ENCODE measurements at places on chromosomes 16 and 17.

GRCh38 chr16:85735225-85735635 is 15.7 kb downstream of the C16orf74 start:
- peak; percentile 7 for DNase-seq

DNA sequence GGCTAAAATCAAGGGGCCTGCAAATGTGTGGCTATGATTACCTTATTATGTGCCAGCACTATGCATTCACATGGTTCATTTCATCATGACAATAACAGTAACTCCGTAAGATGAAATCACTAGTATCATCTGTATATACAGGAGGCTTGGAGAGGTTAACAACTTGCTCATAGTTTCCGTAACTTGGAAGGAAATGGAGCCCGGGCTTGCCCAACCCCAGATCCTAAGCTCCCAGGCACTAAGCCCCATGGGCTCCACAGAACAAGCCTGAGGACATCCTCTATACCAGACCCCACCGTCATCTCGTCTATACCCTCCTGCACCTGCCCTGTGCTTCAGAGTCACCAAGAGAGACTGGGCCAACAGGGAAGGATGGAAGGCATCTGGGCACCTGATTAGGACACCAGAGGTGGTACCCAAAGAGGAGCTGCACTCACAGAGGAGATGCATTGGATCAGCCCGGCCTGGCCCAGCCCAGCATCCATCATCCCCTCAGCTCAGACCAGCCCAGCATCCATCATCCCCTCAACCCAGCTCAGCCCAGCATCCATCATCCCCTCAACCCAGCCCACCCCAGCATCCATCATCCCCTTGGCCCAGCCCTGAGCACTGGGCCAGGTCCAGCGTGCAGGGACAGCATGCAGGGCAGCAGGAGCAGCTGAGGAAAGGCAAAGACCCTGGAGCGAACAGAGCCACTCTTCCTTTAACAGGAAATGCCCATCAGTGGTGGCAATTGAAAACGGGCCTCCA is 28.5 kb downstream of the NSMCE1 start:
- no peak for DNase-seq

DNA sequence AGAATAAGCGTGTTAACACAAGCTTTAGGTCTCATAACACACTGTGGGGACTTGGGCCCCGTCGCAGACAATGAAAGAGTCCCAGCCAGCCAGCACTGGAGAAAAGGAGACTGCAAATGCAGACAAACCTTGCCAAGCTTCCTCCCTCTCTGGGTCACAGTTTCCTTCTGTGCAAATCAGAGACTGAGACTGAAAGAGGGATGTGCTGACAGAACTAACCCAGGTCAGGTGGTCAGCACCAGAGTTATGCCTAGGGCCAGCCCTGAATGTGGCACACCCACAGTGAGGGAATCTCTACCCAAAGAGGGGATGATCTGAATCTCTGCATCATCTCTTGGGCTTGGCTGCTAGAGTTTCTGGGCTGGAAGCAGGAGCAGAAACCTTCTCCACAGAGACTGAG is 282.3 kb upstream of the CCL2 start:
- no peak for DNase-seq

DNA sequence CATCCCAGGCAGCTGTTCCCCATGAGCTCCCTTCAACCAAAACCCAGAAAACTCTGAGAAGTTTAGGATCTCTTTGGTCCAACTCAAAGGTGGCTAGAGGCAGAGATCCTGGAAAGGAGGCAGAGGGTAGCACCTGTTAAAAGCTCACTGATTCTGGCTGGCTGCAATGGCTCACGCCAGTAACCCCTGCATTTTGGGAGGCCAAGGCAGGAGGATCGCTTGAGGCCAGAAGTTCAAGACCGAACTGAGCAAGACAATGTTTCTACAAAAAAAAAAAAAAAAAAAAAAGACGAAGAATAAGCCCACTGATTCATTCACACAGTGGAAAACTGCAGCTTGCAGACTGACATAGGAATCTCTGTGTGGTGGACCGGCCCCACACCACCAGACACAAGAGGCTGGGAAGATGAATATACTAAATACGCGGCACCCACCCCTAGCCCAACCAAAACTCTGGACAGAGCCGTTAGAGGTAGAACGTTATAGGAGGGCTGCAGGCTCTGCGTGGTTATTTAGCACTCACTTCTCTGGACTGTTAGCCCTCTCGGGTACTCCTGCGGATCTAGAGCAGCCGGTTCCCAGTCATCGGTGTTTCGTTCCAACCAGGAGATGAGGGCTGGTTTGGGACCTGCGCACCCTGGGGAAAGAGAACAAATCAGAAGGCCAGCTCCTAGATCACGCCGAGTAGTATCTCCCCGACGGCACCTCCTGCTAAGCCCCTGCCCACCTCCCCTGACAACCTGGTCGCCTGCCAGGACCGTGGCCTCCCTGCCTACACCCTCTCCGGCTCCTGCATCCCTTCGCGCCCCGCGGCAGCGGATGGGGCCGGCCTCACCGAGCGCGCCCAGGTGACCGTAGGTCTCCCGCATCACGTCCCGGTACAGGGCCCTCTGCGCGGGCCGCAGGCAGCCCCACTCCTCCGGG is 925 bp downstream of the ZNF689 start:
- no peak for DNase-seq

- no peak for DNase-seq
Measured at GRCh38 chr17:2011411-2012371, 13.4 kb downstream of the RTN4RL1 start.

DNA sequence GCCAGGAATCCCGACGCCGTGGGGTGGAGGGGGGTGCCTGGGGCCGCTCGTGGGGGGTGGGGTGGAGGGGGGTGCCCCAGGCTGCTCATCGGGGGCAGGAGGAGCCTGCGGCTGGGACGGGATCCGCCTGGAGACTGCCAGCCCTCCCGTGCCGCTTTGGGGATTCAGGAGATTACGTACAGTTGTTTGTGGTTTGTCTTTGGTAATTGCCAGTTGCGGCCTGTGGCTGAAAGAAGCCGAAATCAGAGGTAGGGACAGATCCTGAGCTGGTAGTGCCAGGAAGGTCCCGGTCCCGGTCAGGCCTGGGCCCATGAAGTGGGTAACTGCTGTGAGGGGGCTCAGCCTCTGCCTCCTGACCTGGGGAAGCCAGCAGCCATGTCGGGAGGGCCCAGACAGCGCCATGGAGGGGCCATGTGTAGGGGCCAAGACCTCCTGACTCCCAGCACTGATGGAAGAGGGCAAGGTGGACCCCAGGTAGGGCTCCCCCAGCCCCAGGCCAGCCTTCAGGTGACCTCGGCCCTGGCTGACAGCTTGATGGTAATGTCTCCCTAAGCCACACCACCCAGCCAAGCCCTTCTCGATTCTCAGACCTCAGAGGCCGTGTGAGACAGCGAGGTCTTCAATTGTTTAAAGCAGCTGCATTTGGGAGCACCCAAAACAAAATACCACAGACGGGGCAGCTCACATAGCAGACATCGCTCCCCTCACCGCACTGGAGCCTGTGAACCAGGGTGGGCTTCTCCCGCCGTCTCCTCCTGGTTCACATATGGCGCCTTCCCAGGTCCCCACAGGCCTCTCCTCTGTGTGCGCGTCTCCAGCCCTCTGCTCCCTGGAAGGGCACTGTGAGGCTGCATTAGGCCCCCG is 34.9 kb upstream of the SSTR5 start:
- no peak for DNase-seq

DNA sequence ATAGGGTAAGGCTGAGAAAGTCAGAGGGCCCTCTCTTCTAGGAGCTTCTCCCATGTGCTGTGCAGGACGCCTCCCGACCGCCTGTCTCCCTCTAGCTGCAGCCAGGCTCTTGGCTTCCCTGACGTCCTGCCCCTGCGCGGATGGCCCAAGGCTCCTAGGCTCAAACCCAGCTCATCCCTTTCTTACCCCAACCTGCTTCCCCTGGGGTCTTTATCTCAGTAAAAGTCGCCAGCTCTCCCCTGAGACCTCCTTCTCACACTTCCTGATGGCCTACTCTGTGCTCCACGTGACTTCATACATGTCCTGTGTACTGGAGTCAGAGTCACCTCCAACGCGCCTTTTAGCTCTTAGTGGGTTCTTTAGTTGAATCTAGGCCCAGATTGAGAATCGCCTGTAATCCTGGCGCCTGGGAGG is 1.1 kb upstream of the ZNF747 start:
- peak; percentile 41 for DNase-seq

- no peak for DNase-seq
Measured at GRCh38 chr17:28125526-28126378, 83.3 kb downstream of the NLK start.

DNA sequence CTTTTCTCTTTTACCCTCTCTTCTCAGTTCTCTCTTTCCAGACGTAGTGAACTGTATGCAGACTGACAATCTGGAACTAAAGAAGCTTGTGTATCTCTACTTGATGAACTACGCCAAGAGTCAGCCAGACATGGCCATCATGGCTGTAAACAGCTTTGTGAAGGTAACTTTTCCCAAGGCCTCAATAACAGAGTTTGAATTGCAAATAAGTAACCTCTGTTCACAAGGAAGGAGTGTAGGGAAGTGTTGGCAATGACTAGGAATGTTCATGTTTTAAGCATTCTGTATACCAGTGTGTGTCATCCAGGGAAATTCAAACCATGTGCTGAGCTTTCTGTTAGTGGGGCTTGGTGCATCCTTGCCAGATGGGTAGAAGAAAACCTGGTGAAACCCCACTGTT is 18.6 kb downstream of the AP2B1 start:
- no peak for DNase-seq

GRCh38 chr16:53893731-53894435 is 189.9 kb downstream of the FTO start:
- no peak for DNase-seq

GRCh38 chr17:31371511-31372097 is 19.9 kb upstream of the RAB11FIP4 start:
- DNase-seq, result no peak

- DNase-seq, result no peak
Measured at GRCh38 chr16:14356064-14356463, 274.0 kb downstream of the PARN start.

- DNase-seq, result no peak
Measured at GRCh38 chr17:65185062-65185461, 47.9 kb downstream of the RGS9 start.

GRCh38 chr16:27319257-27319965 is 5.6 kb downstream of the IL4R start:
- DNase-seq, result no peak

DNA sequence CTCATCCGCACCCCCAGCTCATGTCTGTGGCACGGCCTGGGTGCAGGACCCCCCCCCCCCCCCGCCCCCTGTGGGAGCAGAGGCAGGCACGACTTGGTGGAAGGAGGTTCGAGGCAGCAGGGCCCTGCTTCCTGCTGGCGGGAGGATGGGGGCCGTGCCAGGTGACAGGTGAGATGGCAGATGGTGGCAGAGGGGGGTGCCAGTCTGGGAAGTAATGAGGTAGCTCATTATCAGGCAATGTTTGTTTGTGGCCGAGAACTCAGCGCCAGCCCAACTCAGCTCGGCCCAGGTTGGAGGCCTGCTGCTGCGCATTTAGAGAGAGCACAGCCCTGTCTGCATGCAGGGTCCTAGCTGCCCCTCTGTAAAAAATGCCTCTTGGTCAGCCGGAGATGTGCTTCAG is 40.1 kb upstream of the JPH3 start:
- DNase-seq, result no peak

DNA sequence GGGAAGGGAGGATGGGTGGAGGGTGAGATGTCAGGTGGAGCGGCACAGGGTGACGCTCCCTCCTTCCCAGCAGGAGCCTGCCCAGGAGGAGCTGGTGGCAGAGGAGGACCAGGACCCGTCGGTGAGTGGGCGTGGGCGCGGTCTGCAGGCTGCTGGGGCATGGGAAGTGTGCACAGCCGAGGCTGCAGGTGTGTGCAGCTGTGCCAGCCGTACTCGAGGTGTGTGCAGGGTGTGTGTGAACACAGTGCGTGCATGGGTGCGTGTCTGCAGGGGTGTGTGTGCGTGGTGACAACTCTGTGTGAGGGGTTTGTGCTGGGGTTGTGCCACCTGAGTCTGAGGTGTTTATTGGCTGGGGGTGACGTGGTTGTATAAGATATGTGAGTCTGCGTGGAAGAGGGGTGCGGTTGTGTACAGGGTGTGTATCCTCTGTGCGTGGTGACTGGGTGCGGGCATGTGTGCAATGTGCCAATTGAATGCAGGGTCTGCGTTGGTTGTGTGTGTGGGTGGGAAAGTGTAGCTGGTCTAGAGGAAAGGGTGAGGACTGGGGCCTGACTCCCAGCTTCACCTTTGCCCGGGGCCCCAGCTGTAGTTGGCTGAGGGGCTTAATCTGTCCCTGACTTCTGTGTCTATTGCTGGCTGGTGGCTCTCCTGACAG is 670 bp downstream of the TNFSF12 start:
- DNase-seq, result peak; percentile 12

- no peak for DNase-seq
Measured at GRCh38 chr16:70749681-70750601, 51.0 kb downstream of the VAC14 start.

DNA sequence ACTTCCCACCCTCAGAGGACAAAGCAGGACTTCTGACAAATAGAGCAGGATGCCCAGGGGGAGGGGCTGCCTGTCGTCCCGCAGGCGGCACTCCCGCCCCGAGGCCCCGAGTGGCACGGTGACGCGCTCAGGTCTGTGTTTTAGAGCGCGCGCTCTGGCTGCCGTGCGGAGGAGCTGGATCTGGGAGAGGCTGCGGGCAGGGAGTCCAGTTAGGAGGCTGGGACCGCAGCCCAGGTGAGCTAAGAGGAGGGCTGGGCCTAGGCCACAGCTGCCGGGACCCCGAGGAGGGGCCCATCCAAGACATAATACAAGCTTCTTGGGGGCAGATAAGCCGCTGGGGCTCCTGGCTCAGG is 6.4 kb downstream of the DOC2A start:
- no peak for DNase-seq

DNA sequence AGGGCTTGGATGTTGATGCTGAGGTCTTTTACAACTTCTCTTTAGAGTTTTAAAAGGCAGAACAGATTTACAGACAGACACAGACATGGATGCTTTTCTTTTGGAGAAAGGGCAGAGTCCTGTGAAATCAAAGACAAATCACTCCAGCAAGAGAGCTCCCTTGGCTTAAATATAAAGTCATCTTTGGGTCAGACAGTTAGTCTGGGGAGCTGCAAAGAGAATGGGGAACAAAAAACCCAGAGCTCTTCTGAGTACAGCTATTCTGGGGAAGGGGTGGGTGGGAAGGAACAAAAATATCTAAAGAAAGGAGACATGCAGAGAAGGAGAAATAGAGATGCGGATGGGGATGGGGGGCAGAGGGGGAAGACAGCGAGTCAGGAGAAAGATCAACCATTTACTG is 266.6 kb downstream of the XYLT1 start:
- no peak for DNase-seq

DNA sequence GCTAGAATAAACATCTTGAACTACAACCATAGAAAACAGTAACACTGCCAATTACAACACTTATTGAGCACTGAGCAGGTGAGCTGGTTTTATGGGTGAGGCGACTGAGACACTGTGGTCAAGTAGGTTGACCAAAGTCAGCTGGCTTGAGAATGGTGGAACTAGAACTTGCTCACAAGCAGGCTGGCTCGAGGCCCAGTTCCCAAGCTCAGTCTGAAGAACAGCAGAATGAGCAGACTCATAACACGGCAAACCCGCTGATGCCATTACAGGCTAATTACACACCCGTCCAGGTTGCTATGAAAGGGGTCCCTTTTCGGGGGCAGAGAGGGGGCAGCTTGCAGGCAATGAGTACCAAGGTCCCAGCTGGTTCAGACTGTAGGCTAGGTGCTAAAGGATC is 6.5 kb downstream of the ZZEF1 start:
- DNase-seq, result no peak

GRCh38 chr16:23629516-23629915 is 11.6 kb downstream of the PALB2 start:
- no peak for DNase-seq
